ENCODE measurements at places on chromosomes 7 and 10. TPM values are rescaled to one million over a fixed set of nuclear protein-coding genes. Genes with fewer than 3 reads are reported as not detected.

AGAP5 gene
- 13.2 TPM for total RNA-seq

GRCh38 chr7:130995252-130996081, 261.5 kb upstream of the KLF14 start:
- DNase-seq = no peak

MICALL2 gene
- total RNA-seq = 70.3 TPM

CADPS2 gene
- total RNA-seq = 15.2 TPM

DNA sequence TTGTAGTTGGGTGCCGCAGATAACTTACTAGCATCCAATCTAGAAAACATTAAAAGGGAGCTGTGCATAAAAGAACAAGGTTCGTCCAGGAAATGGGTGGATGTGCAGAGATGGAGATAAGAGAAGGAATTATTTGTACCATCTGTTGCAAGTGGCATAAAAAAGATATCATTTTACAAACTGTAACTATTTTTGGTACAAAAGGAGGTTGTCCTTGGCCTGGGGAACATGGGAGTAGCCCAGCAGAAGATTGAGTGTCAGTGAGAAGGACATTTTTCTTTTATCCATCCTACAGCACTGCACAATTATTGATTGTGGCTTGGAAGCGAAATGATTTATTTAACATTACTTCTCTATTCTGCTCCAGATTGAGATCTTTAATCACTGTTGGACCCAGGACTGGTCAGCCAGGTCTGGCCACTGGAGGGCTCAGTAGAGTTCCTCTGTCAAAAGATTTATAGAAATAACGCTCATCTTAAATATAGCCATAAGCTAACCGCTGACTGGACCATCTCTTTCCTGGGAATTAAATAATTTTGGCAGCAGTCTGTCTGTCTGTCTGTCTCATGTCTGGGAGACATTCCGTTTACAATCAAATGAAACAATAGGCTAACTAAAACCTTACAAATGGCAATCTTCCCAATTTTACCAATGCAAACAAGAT, 254.1 kb downstream of the KIAA1217 start:
- DNase-seq = no peak
